ENCODE measurements at places on chromosomes 4 and X. TPM values are rescaled to one million over a fixed set of nuclear protein-coding genes. Genes with fewer than 3 reads are reported as not detected.

The PFKFB1 gene
- total RNA-seq, result 0.07 TPM

The GLRB gene
- 5.6 TPM for total RNA-seq

The BEX1 gene
- total RNA-seq, result 0.27 TPM

The TLR2 gene
- total RNA-seq, result under 0.01 TPM

The TECRL gene
- not detected for total RNA-seq

The TTC29 gene
- not detected for total RNA-seq
